ENCODE measurements at places on chromosomes 13 and 19. TPM values are rescaled to one million over a fixed set of nuclear protein-coding genes. Genes with fewer than 3 reads are reported as not detected.

GRCh38 chr13:20393273-20394168 lies 132.1 kb downstream of the CRYL1 start:
- no peak for DNase-seq

DNA sequence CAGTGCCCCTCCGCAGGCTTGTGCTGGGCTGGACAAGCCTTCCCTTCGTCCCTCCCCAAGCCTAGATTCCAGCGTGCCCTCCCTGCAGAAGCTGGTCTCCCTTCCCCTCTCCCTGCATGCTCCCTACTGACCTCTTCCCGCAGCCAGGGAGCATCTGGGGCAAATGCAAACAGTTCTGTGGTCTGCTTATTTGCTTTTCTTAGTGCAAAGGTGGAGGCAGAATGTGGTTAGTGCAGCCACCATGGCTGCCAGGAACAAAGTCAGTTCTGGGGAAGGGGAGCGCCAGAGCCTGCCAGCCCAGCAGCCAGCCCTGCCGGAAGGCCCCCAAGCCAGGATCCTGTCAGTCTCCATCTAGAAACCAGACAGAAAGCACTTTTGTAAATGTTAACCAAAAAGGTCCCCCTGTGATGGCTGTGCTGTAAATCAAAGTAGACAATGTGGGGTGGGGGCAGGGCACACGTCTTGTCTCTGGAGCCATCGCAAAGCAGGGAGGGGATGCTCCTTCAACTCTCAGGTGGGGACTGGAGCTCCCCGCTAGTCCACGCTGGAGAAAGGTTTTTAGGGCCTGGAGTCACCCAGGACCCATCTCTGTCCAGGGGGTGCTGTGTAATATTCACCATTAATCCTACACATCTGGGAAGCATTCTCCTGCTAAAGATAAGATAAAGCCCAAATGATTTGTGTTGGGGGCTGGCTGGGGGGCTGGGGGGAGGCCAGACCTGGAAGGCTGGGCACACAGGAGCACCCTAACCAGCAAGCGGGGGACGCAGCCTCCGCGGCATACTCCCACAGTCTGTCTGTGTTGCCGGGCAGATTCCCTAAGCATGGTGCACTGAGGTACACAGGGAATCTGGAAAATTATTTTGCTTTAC lies 30.9 kb downstream of the SERP2 start:
- DNase-seq, result no peak

GRCh38 chr13:90867336-90867683 lies 480.2 kb upstream of the MIR17HG start:
- peak; percentile 6 for DNase-seq

GRCh38 chr13:112001571-112001970 lies 65.4 kb upstream of the SOX1 start:
- DNase-seq, result no peak

GRCh38 chr19:30692181-30692811 lies 320.1 kb downstream of the ZNF536 start:
- DNase-seq, result no peak

BST2 gene
- polyA plus RNA-seq, result 221 TPM

Data from thymus (tissue), 14 donors.